ENCODE measurements at places on chromosomes 3 and 15.

DNA sequence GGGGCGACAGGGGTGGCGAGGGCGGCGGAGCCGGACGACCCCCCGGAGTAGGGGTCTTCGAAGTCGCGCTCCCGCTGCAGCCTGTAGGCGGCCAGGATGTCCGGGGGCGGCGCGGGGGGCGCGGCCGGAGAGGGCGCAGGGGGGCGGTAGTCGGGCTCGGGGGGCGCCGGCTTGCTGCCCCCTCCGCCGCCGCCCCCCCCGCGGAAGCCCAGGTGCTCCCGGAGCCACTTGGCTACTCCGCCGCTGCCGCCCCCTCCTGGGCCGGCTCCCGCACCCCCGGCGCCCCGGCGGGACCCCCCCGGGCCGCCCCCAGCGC is 230 bp downstream of the SHF start:
- no peak for DNase-seq

- DNase-seq = no peak
These were observed 46.7 kb downstream of the CHCHD6 start for GRCh38 chr3:126750756-126751121.

- no peak for DNase-seq
These were observed 70.6 kb downstream of the SEMA6D start for GRCh38 chr15:47787875-47788274.

- DNase-seq = no peak
These were observed 43.1 kb downstream of the KLF13 start for GRCh38 chr15:31369727-31370126.

DNA sequence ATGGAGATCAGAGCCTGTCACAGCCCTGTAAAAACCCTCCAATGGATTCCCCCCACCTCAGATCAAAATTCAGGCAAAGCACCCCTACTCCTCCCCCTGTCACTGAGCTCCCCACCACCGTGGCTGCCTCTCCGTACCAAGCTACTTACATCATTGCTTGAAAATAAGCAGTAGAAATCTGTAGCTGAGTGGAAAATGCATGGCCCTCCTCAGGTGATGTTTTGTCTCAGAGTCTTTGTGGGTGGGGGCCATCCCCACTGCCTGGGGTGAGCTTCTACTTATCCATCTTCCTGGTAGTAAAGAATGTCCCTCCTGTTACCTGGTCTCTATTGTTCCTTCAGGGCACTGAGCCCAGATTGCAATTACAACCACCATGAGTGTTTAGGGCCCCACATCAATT is 34.5 kb downstream of the SLCO2A1 start:
- DNase-seq = no peak

GRCh38 chr15:98164571-98164970 is 204.1 kb downstream of the ARRDC4 start:
- peak; percentile 69 for DNase-seq

DNA sequence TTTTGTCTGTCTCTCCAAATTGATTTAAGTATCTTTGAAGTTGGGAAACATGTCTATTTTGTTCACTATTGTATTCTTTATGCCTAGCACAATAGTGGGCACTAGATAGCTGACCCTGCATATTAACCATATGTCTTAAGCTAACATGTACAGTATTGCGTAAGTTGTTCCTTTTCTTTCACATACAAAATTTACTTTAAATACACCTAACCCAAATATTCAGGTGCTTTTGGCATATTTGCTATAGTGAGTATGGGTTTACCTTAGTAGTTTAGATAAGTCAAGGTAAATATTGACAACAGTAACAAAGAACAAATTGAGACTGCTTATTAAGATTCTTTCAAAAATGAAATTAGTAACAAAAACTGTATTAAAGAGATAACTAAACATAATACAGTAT is 50.9 kb downstream of the NRG4 start:
- DNase-seq = no peak

Measured in EH (cell line).